ENCODE measurements at places on chromosomes 5 and 9. TPM values are rescaled to one million over a fixed set of nuclear protein-coding genes. Genes with fewer than 3 reads are reported as not detected.

The PCDHB9 gene
- 0.07 TPM for total RNA-seq

The DDX31 gene
- 25.5 TPM for total RNA-seq

The CCL21 gene
- not detected for total RNA-seq

The SLC6A3 gene
- total RNA-seq: 1.5 TPM

The PCDHA9 gene
- not detected for total RNA-seq

The ENTPD8 gene
- 0.14 TPM for total RNA-seq

The SPINK1 gene
- 0.98 TPM for total RNA-seq

The GARIN3 gene
- not detected for total RNA-seq

The SLC23A1 gene
- 1.4 TPM for total RNA-seq

The DDX4 gene
- total RNA-seq: 0.05 TPM

The FGF1 gene
- total RNA-seq: 0.42 TPM

The ARL14EPL gene
- total RNA-seq: 0.10 TPM

The MRPL22 gene
- 57.6 TPM for total RNA-seq

The RMI1 gene
- 14.8 TPM for total RNA-seq

The SLC27A6 gene
- total RNA-seq: not detected

The PALM2AKAP2 gene
- total RNA-seq: 0.51 TPM

The SLC45A2 gene
- total RNA-seq: not detected

The QSOX2 gene
- total RNA-seq: 28.5 TPM

The INSL4 gene
- 17.1 TPM for total RNA-seq

The IL5 gene
- 0.47 TPM for total RNA-seq

The PCDHA1 gene
- 0.08 TPM for total RNA-seq

The MSX2 gene
- 3.6 TPM for total RNA-seq

The OR1L6 gene
- not detected for total RNA-seq

The SPINK6 gene
- 0.27 TPM for total RNA-seq

The ANGPTL2 gene
- total RNA-seq: not detected

The SLC34A1 gene
- not detected for total RNA-seq

The COL15A1 gene
- total RNA-seq: 0.49 TPM
